Ovary (tissue), 10 donors: ENCODE measurements at places on chromosomes 4 and X. TPM values are rescaled to one million over a fixed set of nuclear protein-coding genes. Genes with fewer than 3 reads are reported as not detected.

EOLA1 gene
- 23.6 TPM for total RNA-seq

EXOC1L gene
- total RNA-seq: not detected

TACR3 gene
- total RNA-seq: not detected

PITX2 gene
- not detected for total RNA-seq

IRS4 gene
- total RNA-seq: 4.2 TPM

GPAT3 gene
- 23.1 TPM for total RNA-seq

BMPR1B gene
- total RNA-seq: 17.0 TPM

PHF8 gene
- 33.0 TPM for total RNA-seq

SLC4A4 gene
- 8.3 TPM for total RNA-seq

MAGEC2 gene
- not detected for total RNA-seq

CT47C1 gene
- not detected for total RNA-seq
